ENCODE measurements at places on chromosomes 5 and 9.

DNA sequence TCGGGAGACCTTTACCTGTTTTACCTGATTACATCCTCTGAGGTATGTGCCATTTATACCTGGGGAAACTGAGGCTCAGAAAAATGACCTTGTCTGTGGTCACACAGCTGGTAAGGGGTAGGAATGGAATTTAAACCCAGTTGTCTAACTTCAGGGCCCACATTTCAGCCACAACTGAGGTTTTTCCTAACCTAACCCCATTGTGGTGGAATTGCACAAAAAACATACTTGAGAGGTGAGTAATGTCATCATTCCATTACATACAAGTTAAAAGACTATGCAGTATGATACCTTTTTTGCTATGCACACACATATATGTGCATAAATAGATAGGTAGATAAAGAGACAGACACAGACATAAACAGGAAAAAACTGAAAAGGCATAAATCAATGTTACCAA is 14.1 kb downstream of the FGF1 start:
- no peaks in the 10 kb centered on the region for H3K4me1 ChIP-seq
- DNase-seq, result no peak
- H3K27me3 ChIP-seq, result no peaks in the 10 kb centered on the region
- H3K36me3 ChIP-seq, result no peaks in the 10 kb centered on the region

DNA sequence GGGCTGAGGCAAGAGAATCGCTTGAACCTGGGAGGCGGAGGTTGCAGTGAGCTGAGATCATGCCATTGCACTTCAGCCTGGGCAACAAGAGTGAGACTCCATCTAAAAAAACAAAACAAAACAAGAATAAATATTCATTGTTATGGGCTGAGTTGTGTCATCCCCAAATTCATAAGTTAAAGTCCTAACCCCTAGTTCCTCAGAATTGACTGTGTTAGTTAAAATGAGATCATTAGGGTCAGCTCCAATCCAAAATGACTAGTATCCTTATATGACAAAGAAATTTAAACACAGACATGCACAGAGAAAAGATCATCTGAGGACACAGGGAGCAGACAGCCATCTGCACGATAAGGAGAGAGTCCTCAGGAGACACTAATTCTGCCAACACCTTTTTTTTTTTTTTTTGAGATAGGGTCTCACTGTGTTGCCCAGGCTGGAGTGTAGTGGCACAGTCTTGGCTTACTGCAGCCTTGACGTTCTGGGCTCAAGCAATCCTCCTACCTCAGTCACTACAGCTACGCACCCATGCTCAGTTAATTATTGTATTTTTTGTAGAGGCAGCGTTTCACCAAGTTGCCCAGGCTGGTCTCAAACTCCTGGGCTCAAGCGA is 32.1 kb upstream of the GCNT1 start:
- DNase-seq, result no peak
- H3K27ac ChIP-seq, result no peak overlapping the region
- H3K4me3 ChIP-seq, result no peak overlapping the region

GRCh38 chr5:95715799-95716461 is 15.2 kb upstream of the RHOBTB3 start:
- no peak overlapping the region for H3K4me3 ChIP-seq
- H3K27ac ChIP-seq, result no peak overlapping the region
- no peaks in the 10 kb centered on the region for H3K36me3 ChIP-seq
- DNase-seq, result no peak
- no peaks in the 10 kb centered on the region for H3K4me1 ChIP-seq

- DNase-seq, result no peak
- no peaks in the 10 kb centered on the region for H3K27me3 ChIP-seq
- no peaks in the 10 kb centered on the region for H3K4me1 ChIP-seq
Observed at GRCh38 chr9:19994296-19994695, 205.5 kb upstream of the SLC24A2 start.

- H3K4me3 ChIP-seq, result no peak overlapping the region
- DNase-seq, result no peak
- H3K27ac ChIP-seq, result no peak overlapping the region
Observed at GRCh38 chr5:92364986-92365550, 982.0 kb upstream of the ARRDC3 start.

GRCh38 chr5:78953092-78953800 is 31.9 kb downstream of the ARSB start:
- H3K4me3 ChIP-seq, result no peak overlapping the region
- no peaks in the 10 kb centered on the region for H3K36me3 ChIP-seq
- no peak for DNase-seq

DNA sequence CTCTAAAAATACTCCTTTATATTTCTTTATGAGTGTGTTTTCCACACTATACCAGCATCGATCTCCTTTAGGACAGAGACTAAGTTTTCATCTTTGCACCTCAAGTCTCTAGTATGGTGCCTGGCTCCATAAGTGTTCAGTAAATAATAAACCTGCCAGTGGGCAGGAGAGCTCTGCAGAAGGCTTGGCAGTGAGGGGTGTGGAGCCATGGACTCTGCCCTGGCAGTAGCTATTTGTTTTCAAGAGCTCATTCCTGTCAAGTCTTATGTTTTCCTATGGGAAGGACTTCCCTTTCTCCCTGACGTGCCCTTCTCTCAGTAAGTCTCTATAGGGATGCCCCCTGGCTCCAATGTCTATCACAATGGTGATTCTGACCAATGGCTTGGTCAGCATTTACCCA is 252.2 kb downstream of the PIK3R1 start:
- no peaks in the 10 kb centered on the region for H3K27me3 ChIP-seq
- no peak overlapping the region for H3K27ac ChIP-seq
- H3K36me3 ChIP-seq, result no peaks in the 10 kb centered on the region

- H3K4me3 ChIP-seq, result no peak overlapping the region
- no peaks in the 10 kb centered on the region for H3K4me1 ChIP-seq
- H3K27ac ChIP-seq, result no peak overlapping the region
- no peaks in the 10 kb centered on the region for H3K36me3 ChIP-seq
- no peak for DNase-seq
Observed at GRCh38 chr5:117379521-117379920, 804.9 kb upstream of the SEMA6A start.

DNA sequence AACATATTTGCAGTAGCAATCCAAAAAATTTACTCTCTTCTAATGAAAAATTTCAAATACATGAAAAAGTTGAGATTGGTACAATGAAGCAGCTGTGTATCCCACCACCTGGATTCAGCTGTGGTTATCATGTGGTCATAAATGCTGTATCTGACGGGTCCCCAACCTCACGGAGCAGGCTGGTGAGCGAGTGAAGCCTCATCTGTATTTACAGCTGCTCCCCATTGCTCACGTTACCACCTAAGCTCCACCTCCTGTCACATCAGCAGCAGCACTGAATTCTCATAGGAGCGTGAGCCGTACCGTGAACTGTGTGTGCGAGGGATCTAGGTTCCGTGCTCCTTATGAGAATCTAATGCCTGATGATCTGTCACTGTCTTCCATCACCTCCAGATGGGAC is 6.8 kb upstream of the RNF130 start:
- H3K4me3 ChIP-seq, result no peak overlapping the region
- H3K27ac ChIP-seq, result no peak overlapping the region
- no peaks in the 10 kb centered on the region for H3K36me3 ChIP-seq
- H3K27me3 ChIP-seq, result no peaks in the 10 kb centered on the region
- DNase-seq, result no peak
- H3K4me1 ChIP-seq, result no peaks in the 10 kb centered on the region

DNA sequence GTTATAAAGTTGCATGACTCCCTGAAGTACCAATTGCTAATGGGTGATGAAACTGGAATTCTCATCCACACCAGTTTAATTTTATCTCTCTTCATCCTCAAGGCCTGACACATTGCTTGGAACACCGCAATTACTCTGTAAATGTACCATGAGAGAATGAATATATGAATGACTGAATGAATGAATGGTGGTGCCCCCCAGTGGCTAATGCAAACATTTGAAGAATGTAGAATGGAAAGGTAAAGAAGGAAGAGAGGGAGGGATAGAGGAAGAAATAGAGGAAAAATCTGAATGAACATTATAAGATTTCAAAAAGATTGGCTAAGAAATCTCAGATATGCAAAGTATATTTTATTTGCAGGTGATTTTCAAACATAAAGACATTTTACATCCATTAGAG is 13.1 kb downstream of the PAPPA start:
- H3K27ac ChIP-seq, result no peak overlapping the region
- H3K36me3 ChIP-seq, result no peaks in the 10 kb centered on the region
- DNase-seq, result no peak
- no peaks in the 10 kb centered on the region for H3K4me1 ChIP-seq
- H3K4me3 ChIP-seq, result no peak overlapping the region

DNA sequence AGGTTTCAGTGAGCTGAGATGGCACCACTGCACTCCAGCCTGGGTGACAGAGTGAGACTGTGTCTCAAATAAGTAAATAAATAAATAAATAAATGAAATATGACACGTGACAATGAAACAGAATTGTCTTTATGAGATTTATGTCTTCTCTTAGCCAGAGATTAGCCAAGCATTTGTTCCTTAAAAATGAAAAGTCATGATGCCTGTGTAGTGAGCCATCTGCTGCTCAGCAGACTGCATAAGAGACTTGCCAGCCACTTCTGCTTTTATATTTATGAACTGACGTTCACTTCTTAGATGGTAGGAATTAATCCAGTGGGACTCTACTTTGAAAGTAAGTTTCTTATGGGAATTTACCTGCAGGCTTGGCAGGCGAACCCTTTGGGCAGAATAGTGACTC is 227.4 kb downstream of the NR3C1 start:
- no peak overlapping the region for H3K27ac ChIP-seq
- peaks cover 5% of the 10 kb centered on the region for H3K4me1 ChIP-seq
- H3K27me3 ChIP-seq, result no peaks in the 10 kb centered on the region
- DNase-seq, result no peak
- no peaks in the 10 kb centered on the region for H3K36me3 ChIP-seq

- no peak for DNase-seq
- peaks cover 53% of the 10 kb centered on the region for H3K4me1 ChIP-seq
- no peak overlapping the region for H3K27ac ChIP-seq
- H3K36me3 ChIP-seq, result no peaks in the 10 kb centered on the region
- no peak overlapping the region for H3K4me3 ChIP-seq
Observed at GRCh38 chr9:93949694-93950449, 5.3 kb downstream of the BARX1 start.

DNA sequence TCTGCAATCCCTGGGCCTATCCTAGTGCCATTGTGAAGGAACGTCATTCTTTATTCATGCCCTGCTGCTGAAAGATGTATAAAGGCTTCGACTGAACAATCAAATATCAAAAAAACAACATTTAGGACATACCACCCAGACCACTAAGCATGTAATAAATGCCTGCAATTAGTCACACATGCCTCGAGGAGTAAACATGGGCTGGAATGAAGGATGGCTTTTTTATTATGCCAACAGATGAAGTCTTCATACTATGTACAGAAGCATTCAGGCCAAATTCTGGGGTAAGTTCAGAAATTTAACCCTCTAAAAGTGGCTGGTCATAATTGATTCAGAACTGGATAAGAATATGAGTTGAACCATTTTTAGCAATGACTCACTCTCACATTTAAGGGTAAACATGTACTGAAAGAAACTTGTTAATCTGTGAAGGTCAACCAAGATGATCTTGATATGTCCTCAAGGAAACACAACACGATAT is 38.1 kb downstream of the FAM240B start:
- no peak overlapping the region for H3K4me3 ChIP-seq
- H3K36me3 ChIP-seq, result no peaks in the 10 kb centered on the region
- DNase-seq, result no peak
- peaks cover under 1% of the 10 kb centered on the region for H3K4me1 ChIP-seq

DNA sequence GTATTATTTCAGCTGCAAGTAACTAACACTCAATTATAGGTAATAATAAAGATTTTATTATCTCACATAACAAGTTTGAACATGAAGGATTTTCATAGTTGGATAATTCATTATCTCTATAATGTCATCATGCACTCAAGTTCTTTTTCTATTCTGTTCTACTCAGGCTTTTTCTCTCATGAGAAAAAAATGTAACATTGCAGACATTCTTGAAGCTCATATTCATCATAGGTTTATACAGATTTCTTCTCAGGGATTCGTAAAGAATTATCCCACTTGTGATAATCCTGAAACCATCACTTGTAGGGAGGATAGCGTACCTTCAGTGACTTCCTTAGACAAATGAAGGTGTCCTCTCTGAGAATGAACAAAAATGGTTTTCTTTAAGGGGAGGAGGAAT is 150.3 kb downstream of the XRCC4 start:
- H3K4me1 ChIP-seq, result no peaks in the 10 kb centered on the region
- H3K36me3 ChIP-seq, result no peaks in the 10 kb centered on the region
- no peak overlapping the region for H3K4me3 ChIP-seq
- H3K27me3 ChIP-seq, result no peaks in the 10 kb centered on the region
- no peak overlapping the region for H3K27ac ChIP-seq

DNA sequence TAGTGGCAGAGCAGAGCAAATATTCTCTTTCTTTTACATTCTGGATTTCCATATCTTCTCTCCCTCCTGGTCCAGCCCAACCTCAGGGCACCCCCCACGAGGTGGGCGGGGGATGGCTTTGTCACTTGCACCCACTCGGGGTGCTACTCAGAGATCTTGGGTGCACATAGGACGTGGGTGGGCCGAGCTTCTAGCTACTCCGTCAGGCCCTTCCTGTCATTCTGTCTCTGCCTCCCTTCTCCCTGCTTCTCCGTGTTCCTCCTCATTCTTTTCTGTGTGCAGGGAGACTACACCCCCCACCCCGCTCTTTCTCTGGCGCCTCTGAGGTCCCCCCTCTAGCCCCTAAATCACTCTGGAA is 19.5 kb downstream of the PCDHGC5 start:
- no peak for DNase-seq
- no peaks in the 10 kb centered on the region for H3K27me3 ChIP-seq
- peaks cover 47% of the 10 kb centered on the region for H3K4me1 ChIP-seq
- peak overlapping the region; percentile 83 for H3K27ac ChIP-seq
- H3K4me3 ChIP-seq, result peak overlapping the region; percentile 32

- peak within 1 kb of the TSS; percentile 79 for H3K4me3 ChIP-seq
- H3K36me3 ChIP-seq, result no peaks in the 10 kb centered on the region
- no peaks in the 10 kb centered on the region for H3K27me3 ChIP-seq
- H3K4me1 ChIP-seq, result peaks cover 51% of the 10 kb centered on the region
- peak within 1 kb of the TSS; percentile 90 for H3K27ac ChIP-seq
Observed at GRCh38 chr9:38068701-38069628, at the start of gene SHB. SHB (minus strand) TSS chr9:38069227; CDS start chr9:38068645, 582 bp downstream.

- peaks cover 13% of the 10 kb centered on the region for H3K27me3 ChIP-seq
- H3K27ac ChIP-seq, result no peak overlapping the region
- no peak overlapping the region for H3K4me3 ChIP-seq
- no peaks in the 10 kb centered on the region for H3K4me1 ChIP-seq
- no peak for DNase-seq
- no peaks in the 10 kb centered on the region for H3K36me3 ChIP-seq
Observed at GRCh38 chr5:3186736-3187405, 408.8 kb upstream of the IRX1 start.

GRCh38 chr5:16137177-16137576 is 42.4 kb downstream of the MARCHF11 start:
- H3K4me1 ChIP-seq, result no peaks in the 10 kb centered on the region
- H3K36me3 ChIP-seq, result no peaks in the 10 kb centered on the region
- no peak overlapping the region for H3K4me3 ChIP-seq
- H3K27ac ChIP-seq, result no peak overlapping the region

DNA sequence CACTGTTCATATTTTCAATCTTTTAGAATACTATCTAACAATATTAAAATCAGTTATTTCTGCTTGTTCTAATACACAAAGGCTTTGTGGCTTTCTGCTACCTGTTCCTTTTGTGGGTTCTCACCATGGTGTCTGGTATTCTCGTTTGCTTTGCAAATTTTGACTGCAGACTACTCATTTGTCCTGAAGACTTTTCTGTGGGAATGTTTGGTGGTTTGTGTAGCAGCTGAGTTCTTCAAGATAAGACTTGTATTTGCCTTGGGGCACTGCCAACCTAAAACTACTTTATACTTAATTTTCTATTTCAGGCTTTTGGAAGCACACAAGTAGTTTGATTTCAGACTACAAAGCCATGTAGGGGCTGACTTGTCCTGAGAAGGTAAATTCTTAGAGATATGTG is 11.1 kb downstream of the IL33 start:
- no peak overlapping the region for H3K4me3 ChIP-seq
- H3K27me3 ChIP-seq, result no peaks in the 10 kb centered on the region
- H3K4me1 ChIP-seq, result peaks cover 66% of the 10 kb centered on the region

Measured in suprapubic skin (tissue), 4 donors.